ENCODE measurements at places on chromosomes 12 and 14.

GRCh38 chr12:2336409-2336829 lies 283.6 kb downstream of the CACNA1C start:
- DNase-seq: no peak

DNA sequence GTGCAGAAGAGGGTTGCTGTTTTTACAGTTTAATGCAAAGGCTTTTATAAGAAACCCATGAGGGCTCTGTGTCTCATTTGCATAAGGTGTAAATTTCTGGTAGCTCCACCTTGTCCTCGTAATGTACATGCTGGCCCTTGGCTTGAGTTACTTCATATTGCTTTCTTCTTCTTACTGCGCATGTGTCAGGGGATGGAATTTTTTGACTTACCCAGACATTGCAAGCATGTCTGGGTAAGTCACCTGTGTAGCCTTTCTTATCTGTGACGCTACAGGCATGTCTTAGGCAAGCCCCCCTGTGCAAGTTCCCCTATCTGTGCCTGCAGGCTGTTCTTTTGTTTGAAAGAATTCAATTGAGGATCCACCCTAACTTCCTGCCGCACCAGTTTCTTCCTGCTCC lies 274.2 kb downstream of the ETNK1 start:
- no peak for DNase-seq

DNA sequence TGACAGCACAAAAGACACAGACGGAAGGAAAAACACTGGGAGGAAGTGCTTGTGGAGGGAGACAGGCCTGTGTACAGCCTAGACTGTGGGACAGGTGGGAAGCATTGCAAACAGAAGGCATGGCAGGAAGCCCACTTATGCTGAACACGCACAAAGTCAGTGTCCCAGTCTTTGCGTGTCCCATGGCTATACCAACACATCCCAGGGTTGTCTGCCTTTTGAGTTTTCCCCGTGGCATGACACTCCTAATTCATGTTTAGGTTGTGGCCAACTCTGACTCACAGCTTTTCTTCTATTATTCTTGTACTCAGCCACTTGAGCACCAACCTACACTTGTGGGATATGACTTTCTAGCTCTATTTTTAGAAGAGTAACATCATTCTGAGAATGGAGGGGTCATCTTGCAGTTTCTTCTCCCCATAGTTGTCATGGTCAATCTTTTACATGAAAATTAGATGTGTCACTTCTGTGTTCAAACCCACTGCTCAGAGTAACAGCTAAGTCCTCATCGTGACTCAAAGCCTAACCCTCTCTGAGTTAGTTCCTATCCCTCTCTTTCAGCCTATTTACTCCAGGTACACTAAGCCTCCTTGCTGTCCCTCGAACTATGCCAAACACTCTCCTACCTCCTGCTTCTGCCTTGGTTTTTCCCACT lies 27.5 kb upstream of the JPH4 start:
- DNase-seq: no peak

DNA sequence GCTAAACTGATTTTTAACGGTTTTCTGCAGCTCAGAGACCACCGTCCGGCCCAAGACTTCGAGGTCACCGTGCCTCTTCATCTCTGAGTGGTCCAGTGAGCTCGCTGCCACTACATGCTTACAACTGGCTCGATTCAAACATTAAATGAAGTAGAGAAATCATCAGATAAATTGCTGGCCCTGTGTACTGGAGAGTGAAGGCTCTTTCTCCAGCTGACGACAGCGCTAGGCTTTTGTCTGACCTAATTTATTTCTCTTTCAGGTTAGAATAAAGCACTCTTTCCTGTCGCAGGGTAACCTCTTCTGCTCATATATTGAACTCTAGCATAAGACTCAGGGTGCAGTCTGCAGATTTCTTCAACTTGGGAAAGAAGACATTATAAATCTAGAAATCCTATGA lies 6.4 kb downstream of the BCL11B start:
- no peak for DNase-seq

GRCh38 chr12:53949631-53950436 lies 4.9 kb upstream of the HOXC12 start:
- no peak for DNase-seq

- DNase-seq: no peak
Observed at GRCh38 chr12:26043135-26044006, 81.5 kb downstream of the BHLHE41 start.

- no peak for DNase-seq
Observed at GRCh38 chr14:87465770-87466169, 527.2 kb downstream of the GALC start.

GRCh38 chr14:24334431-24335291 lies at the start of gene ADCY4:
ADCY4 (minus strand) TSS chr14:24335071; CDS start chr14:24334652, 419 bp downstream.
- DNase-seq: no peak

DNA sequence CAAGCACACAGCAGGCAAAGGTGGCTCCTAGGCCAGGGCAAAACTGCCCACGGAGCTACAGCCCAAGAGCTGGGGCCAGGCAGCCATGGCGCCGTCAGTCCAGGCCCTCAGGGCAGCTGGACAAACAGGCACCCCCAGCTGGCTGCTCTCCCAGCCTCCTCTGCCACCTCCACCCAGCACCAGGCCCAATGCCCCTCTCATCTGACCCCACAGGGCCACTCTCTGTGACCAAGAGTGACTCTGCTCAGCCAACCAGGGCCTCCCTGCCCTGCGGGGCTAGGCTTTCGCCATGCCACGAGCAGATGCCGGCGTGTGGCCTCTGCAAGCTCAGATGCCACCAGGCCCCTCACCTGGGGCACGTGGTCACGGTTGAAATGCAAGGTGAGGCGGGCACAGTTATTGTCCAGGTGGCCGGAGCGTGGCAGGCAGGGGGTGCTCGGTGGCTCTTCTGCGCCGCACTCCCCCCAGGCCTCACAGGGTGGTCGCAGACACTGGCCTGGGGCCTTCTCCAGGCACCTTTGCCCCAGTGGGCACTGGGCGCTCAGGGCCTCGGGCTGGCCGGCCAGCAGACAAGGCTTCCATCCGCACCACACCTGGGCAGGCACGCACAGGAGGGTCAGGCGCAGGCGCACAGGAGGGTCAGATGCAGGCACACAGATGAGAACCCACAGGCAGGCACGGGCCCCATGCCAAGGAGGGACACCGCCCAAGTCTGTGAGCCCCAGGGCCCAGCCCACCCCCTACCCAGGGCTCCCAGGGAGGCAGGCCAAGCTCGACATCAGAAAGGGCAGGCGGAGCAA lies 23.0 kb downstream of the JAG2 start:
- DNase-seq: no peak

DNA sequence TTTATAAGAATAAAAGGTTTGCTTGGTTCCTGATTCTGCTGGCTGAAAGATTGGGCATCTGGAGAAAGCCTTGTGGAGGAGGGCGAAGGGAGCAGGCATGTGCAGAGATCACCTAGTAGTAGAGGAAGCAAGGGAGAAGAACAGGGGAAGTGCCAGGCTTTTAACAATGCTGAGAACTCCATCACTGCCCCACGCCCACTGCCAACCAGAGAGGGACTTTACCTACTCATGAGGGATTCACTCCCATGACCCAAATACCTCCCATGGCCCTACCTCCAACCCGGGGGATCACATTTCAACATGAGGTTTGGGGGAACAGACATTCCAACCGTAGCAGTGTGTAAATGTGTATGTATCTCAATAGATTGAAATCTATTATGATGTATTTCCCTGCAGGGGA lies 360.3 kb downstream of the GLT1D1 start:
- no peak for DNase-seq

DNA sequence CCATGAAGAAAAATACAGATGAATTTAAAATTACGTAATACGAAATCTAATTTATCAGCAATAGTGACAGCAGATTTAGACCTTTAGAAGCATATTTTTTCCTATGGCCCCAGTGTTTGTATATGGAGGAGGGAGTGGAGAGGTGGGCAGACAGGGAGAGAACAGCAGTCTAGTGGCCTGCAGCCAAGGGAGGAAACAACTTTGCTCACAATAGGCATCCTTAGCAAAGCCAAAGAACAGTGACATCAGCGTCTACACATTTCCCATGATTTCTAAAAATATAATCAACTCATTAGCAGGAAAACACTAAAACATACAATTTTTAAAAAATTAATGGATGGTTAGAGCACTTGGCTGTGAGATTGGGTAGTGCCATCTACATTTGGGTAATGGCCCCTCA lies 622.6 kb upstream of the ATP2B1 start:
- DNase-seq: no peak

- DNase-seq: no peak
Observed at GRCh38 chr12:78194448-78194847, 363.8 kb downstream of the NAV3 start.

- DNase-seq: no peak
Observed at GRCh38 chr14:79576424-79576823, 634.9 kb downstream of the DIO2 start.

- DNase-seq: no peak
Observed at GRCh38 chr14:64955297-64955696, 12.8 kb upstream of the GPX2 start.

DNA sequence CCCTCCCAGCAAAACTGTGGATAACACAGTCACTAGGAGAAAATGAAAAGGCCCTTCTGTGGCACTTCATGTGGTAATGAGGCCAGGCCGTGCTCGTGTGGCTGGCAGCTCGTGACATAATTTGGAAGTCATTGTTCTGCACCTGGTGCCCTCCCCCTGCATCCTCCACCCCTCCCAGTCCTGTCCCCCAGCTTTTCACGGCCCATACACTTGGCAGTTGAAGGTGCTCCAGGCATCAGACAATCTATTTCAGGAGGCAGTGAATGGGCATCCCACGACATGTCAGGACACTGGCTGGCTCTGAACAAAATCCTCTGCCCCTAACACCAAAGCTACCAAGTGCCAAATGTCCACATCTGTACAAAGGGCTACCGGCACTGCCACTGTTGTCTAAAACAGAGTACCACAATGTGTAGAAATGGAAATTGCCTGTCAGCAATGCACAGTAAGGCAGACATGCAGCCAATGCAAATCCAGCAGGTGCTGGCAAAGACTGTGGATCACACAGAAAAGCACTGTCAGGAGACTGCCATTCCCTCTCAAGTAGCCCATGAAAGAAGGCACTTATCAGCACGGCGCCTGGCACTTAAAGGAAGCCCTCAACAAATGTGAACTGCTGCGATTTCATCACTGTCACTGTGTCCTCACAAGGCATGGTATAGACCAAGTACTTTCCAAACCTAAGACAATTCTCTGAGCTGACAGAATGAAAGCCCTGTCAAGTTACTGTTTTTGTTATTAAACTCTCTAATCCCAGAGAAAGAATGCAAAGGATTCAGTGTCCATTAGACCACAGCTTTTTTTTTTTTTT lies 39.1 kb downstream of the CORO1C start:
- no peak for DNase-seq

GRCh38 chr12:128771681-128772080 lies 52.1 kb downstream of the SLC15A4 start:
- DNase-seq: no peak

DNA sequence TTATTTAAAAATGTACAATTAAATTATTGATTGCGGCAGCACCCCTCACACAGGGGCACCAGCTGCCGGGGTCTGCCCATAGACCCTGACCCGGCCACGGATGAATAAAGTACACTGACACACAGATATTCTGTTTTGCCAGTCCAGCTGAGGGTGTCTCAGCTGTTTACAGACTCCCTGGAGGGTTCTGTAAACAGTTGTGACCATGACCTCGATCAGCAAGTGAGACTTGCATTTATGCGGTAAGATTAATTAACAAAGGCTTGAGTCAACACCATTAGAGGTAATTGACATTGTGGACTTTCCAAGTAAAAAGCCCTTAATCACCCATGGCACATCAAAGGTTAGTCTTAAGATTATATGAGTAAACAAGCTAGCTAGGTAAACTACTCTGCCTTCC lies 94.3 kb downstream of the FUT8 start:
- no peak for DNase-seq
